Activated T-helper 17 cell treated with anti-CD3 and anti-CD28 coated beads, Interleukin-2, amount 50 U/mL, for 72 hours (primary cell): ENCODE measurements at places on chromosomes 5 and 9.

DNA sequence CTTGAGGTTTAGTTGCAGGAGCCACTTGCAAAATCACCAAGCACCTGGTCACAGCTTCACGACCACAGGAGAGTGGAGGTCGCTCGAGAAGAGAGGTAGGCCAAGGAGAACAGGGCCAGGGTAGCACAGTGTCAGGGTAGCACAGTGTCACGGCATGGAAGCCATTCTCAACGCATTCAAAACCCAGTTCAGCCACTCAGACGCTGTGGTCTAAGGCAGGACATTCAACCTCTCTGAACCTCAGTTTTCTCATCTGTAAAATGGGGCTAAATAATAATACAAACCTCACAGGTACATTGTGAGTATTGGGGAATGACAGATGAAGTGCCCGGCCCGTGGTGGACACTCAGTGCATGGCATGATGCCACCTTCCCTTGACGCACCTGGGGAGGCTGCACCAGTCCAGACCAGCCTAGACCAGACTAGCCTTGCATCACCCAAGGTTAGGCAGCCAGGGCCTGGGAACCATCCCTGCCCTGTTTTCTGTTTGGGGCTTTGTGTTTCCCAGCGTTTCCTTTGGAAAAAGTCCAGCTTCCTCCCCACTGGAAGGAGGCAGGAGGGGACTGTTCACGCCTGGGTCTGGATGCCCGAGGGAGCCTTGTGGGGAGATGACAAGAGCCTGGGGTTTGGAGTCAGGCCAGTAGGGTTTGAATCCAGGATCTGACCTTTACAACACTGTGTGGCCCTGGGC, 7.8 kb upstream of the LMX1B start:
- no peak for ATAC-seq

GRCh38 chr5:98741926-98742325, 31.5 kb upstream of the RGMB start:
- ATAC-seq: no peak

DNA sequence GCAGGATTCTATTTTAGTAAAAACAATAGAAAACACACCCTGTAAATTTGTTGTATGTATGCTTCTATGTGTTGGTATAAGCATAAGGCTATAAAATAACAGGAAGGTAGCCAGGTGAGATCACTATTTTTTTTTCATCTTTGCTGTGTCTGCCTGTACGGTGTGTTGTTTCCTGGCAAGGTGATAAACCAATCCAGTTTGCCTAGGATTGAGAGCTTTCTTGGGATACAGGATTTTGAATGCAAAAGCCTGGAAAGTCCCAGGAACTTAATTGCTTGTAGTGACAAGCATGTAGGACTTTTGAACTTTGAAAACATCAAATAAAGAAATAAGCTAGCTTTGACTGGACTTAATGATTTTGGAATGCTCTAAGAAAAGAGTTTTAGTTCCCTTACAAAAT, 83.3 kb upstream of the RORB start:
- ATAC-seq: no peak

- ATAC-seq: no peak
Measured at GRCh38 chr9:29714860-29715259, 2141.6 kb upstream of the C9orf72 start.

- no peak for ATAC-seq
Measured at GRCh38 chr5:145178641-145179523, 656.3 kb downstream of the PRELID2 start.

DNA sequence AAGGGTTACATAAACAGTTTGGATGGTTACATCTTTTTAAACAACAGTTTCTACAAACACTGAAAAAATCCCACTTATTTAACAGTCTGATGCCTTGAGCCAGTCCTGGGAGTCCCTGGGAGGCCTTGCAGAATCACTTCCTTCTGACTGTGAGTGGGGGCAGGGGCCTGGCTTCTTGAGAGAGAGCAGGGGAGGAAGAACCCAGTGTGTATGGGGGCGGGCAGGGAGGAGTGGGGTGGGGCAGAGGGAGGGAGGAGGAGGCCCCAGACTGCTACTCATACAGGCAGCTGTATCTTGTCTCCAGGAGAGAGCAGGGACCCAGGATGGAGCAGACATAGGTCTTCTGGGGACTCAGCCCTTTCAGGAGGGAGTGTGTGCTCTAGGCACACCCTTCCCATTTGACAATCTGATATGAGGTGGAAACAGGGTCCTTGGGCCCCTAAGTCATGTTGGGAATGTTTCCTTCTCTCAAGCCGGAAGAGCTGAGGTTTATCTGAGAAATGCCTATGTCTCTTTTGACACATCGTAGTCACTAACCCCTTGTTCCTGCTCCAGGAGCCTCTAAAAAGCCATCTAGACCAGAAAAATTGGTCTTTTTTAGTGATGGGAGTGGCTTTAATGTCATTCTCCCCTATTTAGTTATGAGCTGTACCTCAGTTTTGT, 52.8 kb downstream of the IRF1 start:
- ATAC-seq: peak; percentile 81

GRCh38 chr9:81669866-81670265, 19.5 kb downstream of the TLE1 start:
- no peak for ATAC-seq

GRCh38 chr5:27472000-27472763, 433.8 kb upstream of the CDH9 start:
- peak; percentile 57 for ATAC-seq

GRCh38 chr5:111461255-111461671, 51.1 kb downstream of the STARD4 start:
- no peak for ATAC-seq

GRCh38 chr5:103393101-103393754, 134.7 kb downstream of the MACIR start:
- ATAC-seq: no peak

DNA sequence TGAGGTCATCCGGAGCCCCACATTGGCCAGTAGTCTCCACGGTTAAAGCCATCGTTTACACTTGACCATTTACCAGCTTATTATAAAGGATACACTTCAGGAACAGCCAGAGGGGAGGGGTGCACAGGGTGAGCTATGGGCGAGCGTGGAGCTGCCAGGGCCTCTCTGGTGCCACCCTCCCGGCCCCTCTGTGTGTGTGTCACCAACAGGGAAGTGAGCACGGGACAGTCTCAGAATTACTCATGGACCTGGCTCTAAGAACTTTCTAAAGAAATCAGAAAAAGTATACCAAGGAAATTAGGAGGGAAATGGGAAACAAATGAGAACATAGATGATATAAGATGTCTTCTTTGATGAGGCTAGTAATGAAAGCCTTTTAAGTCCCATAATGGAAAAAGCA, 13.5 kb downstream of the WDR5 start:
- ATAC-seq: no peak

- no peak for ATAC-seq
Measured at GRCh38 chr5:125100951-125101350, 354.5 kb upstream of the ZNF608 start.

DNA sequence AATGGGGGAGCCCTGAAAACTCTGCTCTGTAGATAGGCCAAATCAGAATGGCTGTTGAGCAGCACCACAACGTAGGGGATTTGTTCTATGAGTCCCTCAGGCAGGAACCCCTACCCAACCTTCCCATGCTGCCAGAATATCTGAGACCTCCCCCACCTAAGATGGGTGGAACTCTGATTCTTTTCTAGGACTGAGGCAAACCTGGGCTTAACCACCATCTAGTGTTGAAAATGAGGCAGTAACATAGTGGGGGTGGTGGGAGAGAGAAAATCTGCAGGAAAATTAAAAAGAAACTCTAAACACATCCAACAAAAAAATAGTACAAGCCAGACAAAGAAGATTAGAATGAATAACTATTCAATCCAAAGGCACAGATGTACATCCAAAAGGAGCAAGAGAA, 228.4 kb downstream of the ATPSCKMT start:
- ATAC-seq: no peak

- no peak for ATAC-seq
Measured at GRCh38 chr5:540071-540905, 16.0 kb upstream of the SLC9A3 start.

DNA sequence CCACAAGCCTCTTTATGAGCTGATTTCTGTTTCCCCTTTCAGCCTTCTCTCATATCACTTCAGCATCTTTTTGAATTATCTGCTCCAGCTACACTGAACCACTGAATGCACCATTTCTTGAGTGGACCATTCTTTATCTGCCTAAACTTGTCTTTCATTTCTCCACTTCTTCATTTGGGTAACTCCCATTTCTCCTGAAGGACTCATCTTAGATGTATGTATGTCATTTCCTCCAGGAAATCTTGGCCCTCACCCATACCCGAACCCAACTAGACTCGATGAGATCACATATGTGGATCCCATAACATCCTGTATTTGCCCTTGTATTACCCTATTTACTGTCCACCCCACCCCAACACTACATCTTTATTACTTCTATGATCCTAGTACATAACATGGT, 249.8 kb downstream of the KIF4B start:
- ATAC-seq: no peak

GRCh38 chr5:139952574-139952973, 90.5 kb downstream of the NRG2 start:
- ATAC-seq: no peak

DNA sequence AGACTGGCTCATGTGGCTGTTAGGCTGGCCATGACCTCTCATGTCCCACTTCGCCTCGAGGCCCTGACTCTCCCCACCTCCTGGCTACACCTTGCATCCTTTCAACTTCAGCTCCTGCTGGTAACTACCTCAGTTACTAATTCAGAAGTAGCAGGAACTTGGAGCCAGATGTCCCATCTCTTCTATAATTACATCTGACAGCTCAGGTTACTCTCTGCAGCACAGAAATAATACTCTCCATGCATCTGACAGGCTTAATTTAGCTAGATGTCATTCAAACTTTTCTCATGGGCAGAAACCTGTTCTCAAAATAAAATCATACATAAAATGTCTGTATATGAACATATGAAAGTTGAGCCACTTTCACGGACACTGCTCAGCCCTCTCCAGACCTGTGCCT, 92.2 kb upstream of the IL33 start:
- no peak for ATAC-seq

GRCh38 chr5:143585970-143586369, 182.5 kb upstream of the NR3C1 start:
- peak; percentile 73 for ATAC-seq

- ATAC-seq: no peak
Measured at GRCh38 chr9:5514617-5515260, 4.4 kb downstream of the PDCD1LG2 start.

GRCh38 chr5:139016186-139016585, 141.1 kb upstream of the LRRTM2 start:
- peak; percentile 32 for ATAC-seq

GRCh38 chr5:129971714-129972113, 67.4 kb downstream of the CHSY3 start:
- no peak for ATAC-seq

GRCh38 chr9:27371382-27371781, 74.4 kb upstream of the EQTN start:
- ATAC-seq: no peak

- peak; percentile 71 for ATAC-seq
Measured at GRCh38 chr9:94821098-94821887, 94.8 kb downstream of the AOPEP start.

GRCh38 chr9:124306098-124306735, 48.5 kb downstream of the NEK6 start:
- ATAC-seq: peak; percentile 67

GRCh38 chr9:89522261-89522958, 24.5 kb upstream of the SEMA4D start:
- ATAC-seq: peak; percentile 96

DNA sequence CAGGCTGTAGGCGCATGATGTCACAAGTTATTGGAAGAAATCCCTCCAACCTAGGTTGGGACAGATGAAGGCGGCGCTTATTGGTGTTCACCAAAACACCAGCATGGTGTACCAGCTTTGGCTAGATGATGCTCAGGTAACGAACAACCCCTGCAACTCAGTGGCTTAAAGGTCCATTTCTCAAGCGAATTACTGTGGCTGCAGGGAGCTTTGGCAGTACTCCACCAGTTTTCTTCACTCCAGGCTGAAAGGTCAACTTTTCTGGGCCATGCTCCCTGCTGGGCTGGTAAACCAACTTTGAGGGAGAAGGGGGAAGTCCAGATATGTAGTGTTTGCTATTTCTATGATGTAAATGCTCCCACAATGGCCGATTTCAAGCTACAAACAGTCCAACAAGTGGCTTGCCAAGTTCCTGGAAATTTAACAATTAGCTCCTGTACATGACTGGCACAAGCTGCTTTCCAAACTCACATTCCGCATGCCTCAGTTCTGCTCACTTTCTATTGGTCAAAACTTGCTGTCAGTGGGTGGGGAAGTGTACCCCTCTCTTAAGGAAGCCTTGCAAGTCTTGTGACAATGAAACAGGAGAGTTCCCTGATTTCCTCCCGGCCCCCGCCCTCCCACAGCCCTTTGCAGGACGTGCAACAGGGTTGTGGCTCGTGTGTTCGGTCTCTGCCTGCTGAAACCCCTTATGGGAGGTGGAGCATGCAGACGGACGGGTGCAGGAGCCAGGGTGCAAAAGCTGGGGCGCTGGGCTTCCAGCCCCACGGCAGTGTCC, 588 bp upstream of the ZBED3 start:
- ATAC-seq: no peak
